ENCODE measurements at places on chromosomes 3 and 15.
A peak's percentile ranks its signal among the peaks of the same experiment; 100 is the strongest.

GRCh38 chr15:72809329-72809728, 25.8 kb upstream of the ADPGK start:
- peak overlapping the region; percentile 16 for H3K4me3 ChIP-seq
- no peaks in the 10 kb centered on the region for H3K27me3 ChIP-seq
- no peaks in the 10 kb centered on the region for H3K36me3 ChIP-seq
- H3K27ac ChIP-seq = no peak overlapping the region

GRCh38 chr3:186589121-186589520, 18.6 kb downstream of the DNAJB11 start:
- H3K4me3 ChIP-seq = no peak overlapping the region
- no peak overlapping the region for H3K27ac ChIP-seq
- peaks cover 17% of the 10 kb centered on the region for H3K36me3 ChIP-seq
- peaks cover 8% of the 10 kb centered on the region for H3K4me1 ChIP-seq
- no peaks in the 10 kb centered on the region for H3K27me3 ChIP-seq

DNA sequence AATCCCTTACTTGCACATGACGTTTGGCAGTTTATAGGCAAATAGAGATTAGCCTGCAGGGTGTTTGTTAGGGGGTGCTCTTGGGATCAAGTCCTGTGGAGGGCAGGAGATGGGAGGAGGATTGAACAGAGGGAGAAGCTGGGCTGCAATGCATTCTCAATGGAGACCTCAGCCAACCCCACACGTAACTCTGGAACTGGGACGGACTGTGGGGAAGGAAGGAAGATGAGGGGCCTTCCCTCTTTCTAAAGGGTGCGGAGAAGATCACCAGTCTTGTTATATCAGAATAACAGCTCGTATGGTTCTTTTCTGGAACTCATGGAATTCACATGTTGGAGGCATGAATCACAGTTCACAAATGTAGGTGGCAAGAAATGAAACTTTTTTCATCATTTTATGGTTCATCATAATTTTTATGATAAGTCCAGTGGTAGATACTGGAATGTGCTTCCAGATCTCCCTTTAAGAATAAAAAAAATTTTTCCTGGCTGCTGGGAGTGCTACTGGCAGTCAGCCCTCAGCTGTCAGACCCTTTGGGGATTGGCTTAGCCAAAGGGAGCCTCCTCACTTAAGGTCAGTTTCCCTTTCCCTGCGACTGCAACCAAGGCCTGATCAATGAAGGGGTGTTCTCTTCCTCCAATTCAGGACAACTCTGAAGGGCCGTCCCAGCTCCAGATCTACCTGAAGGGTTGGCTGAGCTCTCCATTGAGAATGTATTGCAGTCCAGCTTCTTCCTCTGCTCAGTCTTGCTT, 20.5 kb upstream of the LYZL4 start:
- no peak overlapping the region for H3K27ac ChIP-seq
- no peaks in the 10 kb centered on the region for H3K4me1 ChIP-seq
- no peaks in the 10 kb centered on the region for H3K36me3 ChIP-seq
- H3K27me3 ChIP-seq = peaks cover 66% of the 10 kb centered on the region
- no peak overlapping the region for H3K4me3 ChIP-seq
- DNase-seq = no peak

DNA sequence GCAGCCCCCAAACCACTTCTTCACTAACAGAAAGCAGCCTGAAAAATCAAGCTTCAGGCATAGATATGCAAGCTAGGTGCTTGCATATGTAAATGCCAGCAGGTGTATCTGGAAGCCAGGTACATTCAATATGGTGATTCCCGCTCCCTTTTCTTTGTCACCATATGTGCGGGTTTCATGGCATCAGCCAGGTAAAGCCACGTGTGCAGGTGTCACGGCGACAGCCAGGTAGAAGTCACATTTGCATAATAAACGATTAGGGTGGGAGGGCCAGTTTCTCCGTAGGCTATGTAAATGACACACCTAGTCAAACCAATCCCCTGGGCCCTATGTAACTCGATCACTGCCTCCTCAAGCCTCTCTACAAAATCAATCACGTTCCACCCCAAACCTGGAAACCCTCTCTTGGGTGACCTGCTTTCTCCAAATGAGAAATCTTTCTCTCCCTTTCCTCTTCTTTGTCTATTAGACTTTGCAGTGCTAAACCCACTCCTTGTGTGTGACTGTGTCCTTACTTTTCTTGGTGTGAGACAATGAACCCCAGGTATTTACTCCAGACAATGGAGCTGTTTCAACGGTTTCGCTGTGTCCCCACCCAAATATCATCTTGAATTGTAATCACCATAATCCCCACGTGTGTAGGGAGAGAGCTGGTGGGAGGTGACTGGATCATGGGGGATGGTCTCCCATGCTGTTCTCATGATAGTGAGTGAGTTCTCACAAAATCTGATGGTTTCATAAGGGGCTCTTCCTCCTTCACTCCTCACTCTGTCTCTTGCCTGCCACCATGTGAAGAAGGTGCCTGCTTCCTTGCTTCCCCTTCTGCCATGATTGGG, 44.6 kb downstream of the ONECUT1 start:
- H3K4me3 ChIP-seq = no peak overlapping the region
- H3K27ac ChIP-seq = no peak overlapping the region
- H3K36me3 ChIP-seq = no peaks in the 10 kb centered on the region
- no peak for DNase-seq

GRCh38 chr3:194661374-194661773, 10.6 kb downstream of the LSG1 start:
- no peak overlapping the region for H3K27ac ChIP-seq
- DNase-seq = no peak
- H3K4me3 ChIP-seq = no peak overlapping the region
- no peaks in the 10 kb centered on the region for H3K27me3 ChIP-seq

- no peaks in the 10 kb centered on the region for H3K27me3 ChIP-seq
- H3K4me1 ChIP-seq = no peaks in the 10 kb centered on the region
- H3K27ac ChIP-seq = no peak overlapping the region
- DNase-seq = no peak
- no peaks in the 10 kb centered on the region for H3K36me3 ChIP-seq
Observed at GRCh38 chr15:75138016-75138999, 63.4 kb upstream of the C15orf39 start.

GRCh38 chr15:73948982-73949381, 22.7 kb downstream of the LOXL1 start:
- peaks cover 9% of the 10 kb centered on the region for H3K4me1 ChIP-seq
- no peak overlapping the region for H3K27ac ChIP-seq
- DNase-seq = no peak

DNA sequence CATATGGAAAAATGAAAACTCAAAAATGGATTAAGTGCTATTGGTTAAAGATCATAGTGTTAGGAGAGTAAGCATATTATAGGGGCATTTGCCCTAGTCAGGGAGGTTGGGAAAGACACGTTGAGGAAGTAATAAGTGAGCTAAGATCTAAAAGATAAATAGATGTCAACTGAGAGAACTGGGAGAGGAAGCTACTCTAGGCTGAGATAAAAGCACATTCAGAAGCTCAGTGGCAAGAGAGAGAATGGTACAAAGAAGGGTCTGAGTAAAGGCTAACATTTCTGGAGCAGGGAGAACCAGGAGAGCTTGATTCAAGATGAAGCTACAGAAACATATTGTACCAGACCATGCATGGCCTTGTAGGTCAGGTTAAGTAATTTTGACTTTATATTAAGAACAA, 63.9 kb downstream of the TRPC1 start:
- H3K27me3 ChIP-seq = no peaks in the 10 kb centered on the region
- no peak overlapping the region for H3K27ac ChIP-seq

- no peak for DNase-seq
Observed at GRCh38 chr15:68407886-68408881, 23.8 kb downstream of the ITGA11 start.

GRCh38 chr3:37255990-37256308, 81.6 kb upstream of the LRRFIP2 start:
- no peaks in the 10 kb centered on the region for H3K27me3 ChIP-seq
- DNase-seq = no peak
- H3K4me3 ChIP-seq = no peak overlapping the region
- H3K4me1 ChIP-seq = peaks cover 44% of the 10 kb centered on the region
- H3K27ac ChIP-seq = no peak overlapping the region

DNA sequence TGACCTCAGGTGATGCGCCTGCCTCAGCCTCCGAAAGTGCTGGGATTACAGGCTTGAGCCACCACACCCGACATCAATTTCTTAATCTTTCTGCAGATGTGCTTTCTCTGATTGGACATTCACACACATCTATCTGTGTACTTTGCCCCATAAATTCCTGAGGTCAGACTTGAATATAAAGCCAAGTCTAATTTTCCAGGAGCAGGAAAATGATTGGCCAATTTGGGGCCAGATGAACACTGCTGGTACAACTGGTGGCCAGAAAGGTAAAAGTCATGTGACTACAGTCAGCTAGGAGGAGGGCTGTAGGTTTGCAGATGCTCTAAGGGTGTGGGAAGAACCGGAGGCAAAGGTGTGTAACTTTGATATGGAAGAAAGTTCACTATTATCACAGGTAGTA, 3.2 kb upstream of the RAD51 start:
- H3K4me1 ChIP-seq = peaks cover 16% of the 10 kb centered on the region
- no peak overlapping the region for H3K4me3 ChIP-seq
- H3K36me3 ChIP-seq = peaks cover 17% of the 10 kb centered on the region

Measured in central memory CD8-positive, alpha-beta T cell (primary cell).